Nephron progenitor cell (in vitro differentiated cells): ENCODE measurements at places on chromosomes 3 and 15.

DNA sequence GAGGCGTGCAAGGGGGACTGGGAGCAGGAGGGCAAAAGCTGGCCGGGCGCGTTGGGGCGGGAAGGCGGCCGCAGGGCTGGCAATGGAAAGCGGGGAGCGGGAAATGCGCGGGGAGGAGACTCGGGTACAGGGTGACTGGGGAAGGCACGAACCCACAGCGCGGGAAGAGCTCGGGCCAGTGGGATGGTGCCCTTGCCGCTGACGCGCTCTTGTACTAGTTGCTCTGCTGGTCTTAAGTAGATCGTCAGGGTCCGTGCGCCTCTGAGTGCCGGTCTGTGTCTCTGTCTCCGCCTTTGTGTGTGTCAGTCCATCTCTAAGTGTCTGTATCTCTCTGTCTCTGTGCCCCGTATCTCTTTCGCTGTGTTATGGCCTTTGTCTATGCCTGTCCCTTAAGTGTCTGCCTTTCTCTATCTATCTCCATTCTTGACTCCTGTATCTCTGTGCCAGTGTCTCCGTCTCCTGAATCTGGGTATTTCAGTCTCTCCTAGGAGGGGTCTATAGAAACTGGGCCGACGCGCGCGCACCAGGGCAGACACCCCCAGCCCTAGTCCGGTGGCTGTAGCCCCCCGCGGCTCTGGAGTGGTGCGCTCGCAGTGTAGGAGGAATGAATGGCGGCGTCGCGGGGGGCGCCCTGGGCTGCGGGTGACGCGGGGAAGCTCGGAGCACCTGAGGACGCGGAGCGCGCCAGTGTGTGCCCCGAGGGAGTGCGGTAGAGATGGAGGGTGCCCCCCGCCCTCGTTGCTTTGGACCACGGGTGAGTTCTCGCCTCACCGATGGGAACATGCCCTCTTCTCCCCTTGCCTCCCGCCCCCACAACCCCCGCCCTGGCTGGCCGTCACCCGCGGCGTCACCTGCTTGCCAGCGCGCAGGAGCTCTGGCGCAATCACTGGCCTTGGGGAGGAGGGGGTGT, 756 bp upstream of the CAMK2N2 start:
- DNase-seq = peak; percentile 33

GRCh38 chr3:126104028-126104635, 20.2 kb upstream of the SLC41A3 start:
- DNase-seq = no peak

DNA sequence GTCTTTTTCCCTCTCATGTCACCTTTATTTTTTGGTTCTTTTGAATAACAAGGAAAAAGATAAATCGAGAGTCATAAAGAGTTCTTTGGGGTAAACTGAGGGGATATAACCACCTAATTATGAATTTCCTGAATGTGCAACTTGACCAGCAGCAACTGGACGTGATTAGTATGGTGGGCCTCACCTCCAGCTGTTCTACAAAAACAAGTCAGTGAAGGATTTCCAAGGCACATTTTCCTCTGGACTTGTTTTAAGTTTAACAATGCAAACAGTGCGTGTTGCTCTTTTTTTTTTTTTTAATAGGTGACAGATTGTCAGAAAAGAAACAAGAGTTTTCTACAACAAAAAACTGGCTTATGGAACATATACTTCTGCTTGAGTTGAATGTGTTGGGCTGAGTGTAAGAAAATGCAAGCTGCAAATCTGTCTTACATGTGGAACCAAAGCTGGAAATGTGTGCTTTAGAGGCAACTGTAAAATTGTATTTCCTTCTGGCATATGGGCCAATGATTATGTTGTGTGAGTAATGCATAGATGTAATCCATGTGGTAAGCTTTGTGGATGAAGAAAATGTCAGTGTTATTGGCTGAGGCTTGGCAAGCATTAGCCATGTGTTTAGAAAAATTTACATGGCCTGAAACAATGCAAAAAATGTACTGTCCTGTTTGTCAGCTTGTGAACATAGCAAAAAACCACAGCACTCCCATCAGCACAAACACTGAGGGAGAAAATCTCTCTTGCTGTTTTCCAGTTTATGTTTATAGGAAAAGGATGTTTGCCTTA, 44.5 kb upstream of the FNDC3B start:
- no peak for DNase-seq

DNA sequence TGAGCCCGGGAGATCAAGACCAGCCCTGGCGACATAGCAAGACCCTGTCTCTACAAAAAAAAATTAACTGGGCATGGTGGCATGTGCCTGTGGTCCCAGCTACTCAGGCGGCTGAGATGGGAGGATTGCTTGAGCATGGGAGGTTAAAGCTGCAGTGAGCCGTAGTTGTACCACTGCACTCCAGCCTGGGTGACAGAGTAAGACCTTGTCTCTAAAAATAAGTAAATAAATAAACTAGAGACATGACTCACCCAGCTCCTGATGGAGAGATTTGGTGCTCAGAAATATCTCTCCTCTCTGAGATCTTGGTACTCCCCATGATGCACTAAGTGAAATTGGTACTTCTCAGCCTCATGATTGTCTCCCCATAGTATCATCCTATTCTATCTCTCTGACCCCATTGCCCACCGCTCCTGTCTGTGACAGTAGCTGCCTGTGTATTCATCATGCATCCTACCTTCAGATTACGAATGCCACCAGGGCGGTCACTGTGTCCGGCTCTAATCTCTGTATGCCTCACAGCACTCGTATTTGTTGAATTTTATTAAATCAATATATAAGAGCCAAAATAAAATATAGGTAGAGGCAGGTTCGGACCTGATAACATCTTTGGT, 50.9 kb downstream of the ABHD2 start:
- no peak for DNase-seq

GRCh38 chr15:32844118-32844711, 126.4 kb downstream of the GREM1 start:
- no peak for DNase-seq

DNA sequence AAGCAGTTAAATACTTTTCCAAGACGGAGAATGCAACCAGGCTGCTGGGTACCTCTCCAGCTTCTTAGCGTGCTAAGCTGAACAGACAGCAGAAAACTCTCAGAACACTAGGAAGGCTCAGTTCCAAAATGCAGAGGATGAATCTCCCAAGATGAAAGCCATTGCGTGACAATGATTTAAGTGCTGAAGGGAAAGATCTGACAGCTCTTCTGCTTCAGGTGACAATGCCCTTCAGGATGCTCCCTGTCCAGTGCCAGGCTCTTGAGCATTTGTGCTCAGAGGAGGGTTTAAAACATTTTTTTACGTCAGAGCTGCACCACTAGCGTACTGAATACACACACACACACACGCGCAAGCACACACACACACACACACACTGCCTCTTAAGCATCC, 26.3 kb downstream of the ARHGEF3 start:
- DNase-seq = no peak

DNA sequence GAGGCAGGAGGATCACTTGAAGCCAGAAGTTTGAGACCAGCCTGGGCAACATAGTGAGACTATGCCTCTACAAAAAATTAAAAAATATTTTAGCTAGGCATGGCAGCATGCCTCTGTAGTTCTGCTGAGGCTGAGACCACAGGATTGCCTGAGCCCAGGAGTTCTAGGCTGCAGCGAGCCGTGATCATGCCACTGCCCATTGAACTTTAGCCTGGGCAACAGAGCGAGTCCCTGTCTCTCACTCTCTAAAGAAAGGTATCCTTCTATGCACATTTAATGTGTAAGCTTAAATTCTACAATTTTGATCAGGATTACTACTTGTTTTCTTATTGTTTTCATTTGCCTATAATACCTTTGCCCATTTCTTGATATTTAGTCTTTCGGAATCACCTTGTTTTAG, 26.8 kb downstream of the GALK2 start:
- no peak for DNase-seq

DNA sequence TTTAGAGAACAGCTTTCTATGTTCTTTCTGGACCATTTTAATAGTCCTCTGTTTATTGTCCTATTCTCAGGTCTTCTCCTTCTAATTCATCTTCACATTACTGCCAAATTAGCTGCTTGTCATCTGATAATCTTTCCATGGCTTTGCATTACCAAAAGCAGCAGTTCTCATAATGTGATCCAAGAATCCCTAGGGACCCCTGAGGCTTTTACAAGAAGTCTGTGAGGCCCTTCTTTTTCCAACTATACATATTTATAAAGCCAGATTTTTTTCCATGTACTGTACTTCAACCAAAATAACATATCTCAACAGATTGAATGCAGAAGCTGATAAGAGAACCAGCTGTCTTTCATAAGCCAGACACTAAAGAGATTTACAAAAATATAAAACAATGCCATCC, 162.5 kb upstream of the BFSP2 start:
- DNase-seq = no peak

DNA sequence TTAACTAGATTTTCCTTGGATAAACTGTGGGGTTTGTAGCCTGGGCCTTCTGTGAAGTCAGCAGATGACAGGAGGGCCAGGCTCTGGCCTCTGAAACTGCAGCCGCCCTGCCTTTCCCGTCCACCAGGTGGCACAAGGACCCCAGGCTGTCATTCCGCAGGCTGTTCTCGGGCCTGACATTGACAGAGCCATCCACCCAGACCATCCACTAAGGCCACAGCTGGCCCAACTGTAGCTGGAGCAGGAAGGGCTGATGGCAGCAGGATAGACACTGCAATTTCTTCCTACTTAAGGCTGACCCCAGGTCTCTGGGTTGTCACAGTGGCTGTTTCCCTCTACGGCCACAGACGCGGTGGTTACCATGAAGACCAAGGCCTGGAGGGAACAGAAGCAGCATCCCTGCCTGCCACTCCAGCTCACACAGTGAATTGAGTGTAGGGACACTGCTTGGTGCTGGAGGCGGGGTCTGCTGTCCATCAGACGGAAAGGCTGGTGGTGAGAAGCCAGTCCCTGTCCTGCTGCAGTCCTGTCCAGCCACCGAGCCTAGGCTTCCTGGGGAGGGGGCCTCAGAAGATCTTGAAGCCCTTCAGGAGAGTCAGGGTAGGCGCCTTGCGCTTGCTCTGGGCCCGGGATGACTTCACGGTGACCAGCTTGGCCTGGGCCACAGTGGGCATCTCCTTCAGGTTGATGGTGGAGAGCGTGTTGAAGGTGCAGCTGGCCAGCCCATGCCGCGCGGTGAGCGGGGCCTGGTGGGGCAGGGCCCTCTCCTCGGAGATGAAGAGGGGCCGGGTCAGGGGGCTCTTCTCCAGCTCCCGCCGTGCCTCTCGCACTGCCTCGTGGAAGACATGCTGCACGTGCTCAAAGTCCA, 9.4 kb downstream of the SLC51B start:
- DNase-seq = peak; percentile 84

DNA sequence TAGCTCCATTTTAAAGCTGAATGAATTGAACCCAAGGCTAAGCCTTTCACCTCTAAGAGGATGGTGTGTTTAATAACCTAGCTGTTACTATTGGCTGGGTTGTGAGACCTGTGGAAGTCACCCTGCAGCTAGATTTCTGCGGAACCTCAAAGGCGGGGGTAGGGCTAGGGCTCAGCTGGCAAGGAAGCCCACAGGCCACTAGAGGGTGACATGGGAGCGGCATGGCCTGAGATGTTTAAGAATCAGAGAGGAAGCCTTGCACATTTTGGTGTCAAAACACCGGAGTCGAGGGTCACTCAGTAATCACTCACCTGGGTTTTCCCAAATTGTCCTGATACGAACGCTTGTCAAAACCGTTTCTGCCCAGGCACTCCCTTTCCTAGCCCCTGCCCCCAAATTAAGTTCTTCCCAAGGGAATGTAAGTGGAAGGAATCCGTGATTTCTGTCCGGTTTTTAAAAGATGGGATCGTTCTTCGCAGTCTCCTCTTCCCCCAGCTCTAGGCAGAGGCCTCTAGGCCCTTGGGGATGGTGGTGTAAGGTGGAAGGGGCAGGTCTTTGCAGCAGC, 3.8 kb upstream of the ACAD9 start:
- DNase-seq = peak; percentile 51

DNA sequence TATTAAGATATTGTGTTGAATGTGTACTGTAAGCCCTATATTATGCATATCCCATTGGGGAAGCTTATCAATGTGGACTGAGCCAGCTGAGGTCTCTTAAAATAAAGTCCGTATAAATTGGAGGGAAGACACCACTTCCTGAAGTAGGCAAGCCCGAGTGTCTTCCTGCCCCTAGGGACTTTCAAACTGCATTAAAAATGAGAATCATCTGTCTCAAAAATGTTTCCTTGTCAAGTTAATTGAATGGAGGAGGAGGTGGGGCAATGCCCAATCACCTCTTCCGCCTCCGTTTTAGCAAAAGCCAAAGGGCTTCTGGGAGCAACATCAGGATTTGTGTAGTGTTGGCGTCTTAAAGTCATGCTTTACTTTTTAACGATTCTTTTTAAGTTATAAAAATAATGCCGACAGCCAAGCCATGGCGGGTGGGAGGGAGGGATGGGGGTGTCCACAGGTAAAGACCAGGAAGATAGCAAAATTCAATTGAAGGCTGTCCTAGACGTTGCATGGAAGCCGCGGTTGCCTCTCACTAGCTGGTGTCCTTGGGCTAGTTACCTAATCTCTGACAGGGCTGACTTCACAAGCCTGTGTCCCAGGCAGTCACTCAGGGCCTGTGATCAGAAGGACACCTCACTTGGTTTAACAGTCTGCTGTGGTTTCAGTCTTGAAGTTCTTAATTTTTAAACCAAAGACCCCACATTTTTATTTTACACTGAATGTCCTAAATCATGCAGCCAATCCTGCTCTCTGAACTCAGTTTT, 524.9 kb upstream of the PROK2 start:
- no peak for DNase-seq

- DNase-seq = no peak
Measured at GRCh38 chr3:97148931-97149330, 334.5 kb downstream of the EPHA6 start.

- no peak for DNase-seq
Measured at GRCh38 chr15:38362355-38362754, 91.6 kb upstream of the FAM98B start.

DNA sequence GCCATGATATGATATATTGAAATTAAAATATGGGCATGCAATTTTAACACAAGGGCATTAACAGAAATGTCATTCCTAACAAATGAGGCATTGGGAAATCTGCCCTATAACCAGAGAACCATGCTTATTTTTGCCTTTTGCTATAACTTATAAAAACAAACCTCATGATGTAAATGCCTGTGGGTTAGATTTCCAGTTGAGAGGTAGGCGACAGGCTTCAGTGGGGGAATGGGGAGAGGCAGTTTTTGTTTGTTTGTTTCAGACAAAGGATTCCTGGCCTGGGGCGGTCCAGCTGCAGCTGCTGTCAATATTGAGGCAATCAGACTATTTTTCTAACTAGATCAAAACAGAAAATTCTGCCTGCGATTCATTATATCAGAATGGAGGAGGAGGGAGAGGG, 490.4 kb upstream of the CFAP20DC start:
- no peak for DNase-seq

DNA sequence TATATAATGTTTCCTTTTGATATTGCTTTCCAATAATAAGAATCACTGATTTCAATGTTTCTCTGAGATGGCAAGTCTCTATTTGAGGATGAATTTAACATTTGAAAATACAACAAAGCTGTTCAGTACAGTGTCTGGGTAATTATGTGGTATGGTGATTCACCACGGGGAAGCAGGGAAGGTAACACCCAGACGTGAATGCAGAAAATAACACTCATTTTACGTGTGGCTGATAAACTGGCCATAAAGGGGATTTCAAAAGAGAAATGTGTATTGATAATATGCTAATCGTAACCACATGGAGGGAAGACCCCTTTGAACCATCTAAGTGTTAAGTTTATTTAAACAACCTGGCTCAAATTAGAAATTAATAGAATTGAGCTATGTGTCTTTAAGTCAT, 344.6 kb downstream of the GRM7 start:
- DNase-seq = no peak

- DNase-seq = no peak
Measured at GRCh38 chr3:55245351-55245750, 241.8 kb downstream of the WNT5A start.

GRCh38 chr3:184583578-184584451, 22.2 kb downstream of the EPHB3 start:
- DNase-seq = peak; percentile 67
